ENCODE measurements at places on chromosomes 11 and 22.

- no peak for DNase-seq
Measured at GRCh38 chr22:30182350-30182745, 64.2 kb downstream of the LIF start.

- DNase-seq = no peak
Measured at GRCh38 chr11:4085575-4085974, 9.0 kb upstream of the RRM1 start.

GRCh38 chr11:117564321-117564720 is 232.7 kb downstream of the DSCAML1 start:
- no peak for DNase-seq

- DNase-seq = no peak
Measured at GRCh38 chr22:50699001-50699755, 26.6 kb downstream of the SHANK3 start.

DNA sequence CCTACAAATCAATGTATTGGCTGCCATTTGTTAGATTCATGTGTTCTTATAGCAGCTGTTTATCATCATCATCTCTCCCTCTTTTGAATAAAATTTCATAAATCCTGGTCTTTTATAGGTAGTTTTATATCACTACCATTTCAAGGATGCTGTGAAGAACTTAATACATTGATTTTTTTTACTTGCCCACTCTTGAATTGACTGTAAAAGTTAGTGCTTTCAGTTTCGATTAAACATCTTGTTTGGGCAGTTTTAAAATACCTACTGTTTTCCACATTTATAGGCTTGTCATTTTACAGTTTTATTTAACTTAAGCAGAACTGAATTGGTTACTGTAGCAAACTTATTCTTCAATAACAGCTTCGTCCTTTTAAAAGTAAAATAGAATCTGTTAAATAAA is 59.5 kb downstream of the TTC17 start:
- no peak for DNase-seq

DNA sequence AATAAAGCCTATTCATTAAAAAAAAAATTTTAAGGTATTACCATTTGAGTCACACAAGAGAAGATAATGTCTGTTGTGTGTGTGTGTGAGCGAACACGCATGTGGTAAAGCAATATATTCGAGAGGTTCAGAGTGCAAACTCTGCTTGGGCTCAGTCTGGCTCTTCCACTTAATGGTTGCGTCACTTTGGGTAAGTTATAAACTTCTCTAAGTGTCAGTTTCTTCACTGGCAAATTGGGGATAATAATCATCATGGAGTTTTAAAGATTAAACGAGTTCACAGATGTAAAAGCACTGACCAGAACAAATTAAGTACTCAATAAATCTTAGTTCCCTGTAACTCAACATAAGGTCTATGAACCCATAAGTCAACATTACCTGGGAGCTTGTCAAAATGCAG is 37.0 kb downstream of the SIK3 start:
- no peak for DNase-seq

GRCh38 chr22:43921370-43921769 is 2.2 kb upstream of the PNPLA3 start:
- DNase-seq = peak; percentile 74

- no peak for DNase-seq
Measured at GRCh38 chr11:71461696-71462095, 8.7 kb downstream of the NADSYN1 start.

DNA sequence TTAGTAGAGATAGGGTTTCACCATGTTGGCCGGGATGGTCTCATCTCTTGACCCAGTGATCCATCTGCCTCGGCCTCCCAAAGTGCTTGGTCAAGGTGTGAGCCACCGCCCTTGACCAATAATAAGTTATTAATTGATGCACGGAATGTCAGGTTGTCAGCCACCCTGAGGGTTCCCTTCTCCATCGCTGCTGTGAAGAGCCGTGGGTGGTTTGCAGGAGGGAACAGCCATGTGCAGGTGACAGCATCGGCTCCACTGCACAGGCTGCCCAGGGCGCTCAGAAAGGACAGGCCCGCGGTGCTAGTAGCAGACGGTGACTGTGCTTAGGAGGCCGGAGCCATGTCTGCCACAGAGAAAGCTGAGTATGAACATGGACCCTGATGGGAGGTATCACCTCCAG is 814.0 kb downstream of the BRD1 start:
- DNase-seq = no peak
